GM23248 (cell line): ENCODE measurements at places on chromosomes 16 and 17. TPM values are rescaled to one million over a fixed set of nuclear protein-coding genes. Genes with fewer than 3 reads are reported as not detected.

GRCh38 chr16:10852948-10853347 lies 24.1 kb upstream of the CIITA start:
- DNase-seq, result no peak

GRCh38 chr17:50219342-50219741 lies 17.9 kb upstream of the COL1A1 start:
- peak; percentile 92 for DNase-seq

DNA sequence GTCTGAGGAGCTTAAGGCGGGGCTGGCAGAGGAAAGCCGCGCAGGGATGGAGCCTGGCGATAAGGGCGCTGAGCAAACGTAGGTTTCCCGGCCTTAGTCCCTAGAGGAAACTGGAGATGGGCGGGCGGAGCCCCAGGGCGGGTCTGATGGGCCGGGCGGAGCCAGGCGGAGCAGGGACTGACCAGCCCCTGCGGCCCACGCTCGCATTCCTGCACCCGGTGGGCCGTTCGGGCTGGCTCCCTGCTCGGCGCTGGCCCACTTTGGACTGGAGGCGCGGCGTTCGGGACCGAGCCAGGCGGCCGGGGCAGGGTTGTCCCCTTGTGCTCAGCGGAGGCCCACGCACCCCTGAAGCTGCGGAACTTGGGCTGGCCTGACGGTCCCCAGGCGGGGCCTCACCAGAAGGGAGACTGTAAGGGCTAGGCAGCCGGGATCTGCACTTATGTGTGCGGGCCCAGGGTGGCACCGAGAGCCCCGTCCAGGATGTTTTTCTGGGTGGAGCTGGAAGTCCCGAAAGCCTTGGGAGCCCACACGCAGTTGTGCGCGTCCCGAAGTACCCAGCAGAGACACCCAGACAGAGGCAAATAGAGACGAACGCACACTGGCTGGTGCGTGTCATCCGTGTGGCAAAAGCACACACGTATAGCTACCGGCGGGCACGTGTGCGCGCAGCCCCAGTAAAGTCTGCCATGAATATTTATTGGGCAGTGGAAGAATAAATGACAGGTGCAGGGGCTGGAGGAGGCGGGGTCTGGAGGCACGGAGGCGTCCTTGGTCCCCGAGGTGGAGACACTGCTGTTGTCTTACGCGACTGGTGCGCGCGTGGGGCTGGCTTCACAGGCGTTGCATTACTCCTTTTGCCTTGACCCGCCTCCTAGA lies 1.4 kb downstream of the PYDC1 start:
- peak; percentile 76 for DNase-seq

DNA sequence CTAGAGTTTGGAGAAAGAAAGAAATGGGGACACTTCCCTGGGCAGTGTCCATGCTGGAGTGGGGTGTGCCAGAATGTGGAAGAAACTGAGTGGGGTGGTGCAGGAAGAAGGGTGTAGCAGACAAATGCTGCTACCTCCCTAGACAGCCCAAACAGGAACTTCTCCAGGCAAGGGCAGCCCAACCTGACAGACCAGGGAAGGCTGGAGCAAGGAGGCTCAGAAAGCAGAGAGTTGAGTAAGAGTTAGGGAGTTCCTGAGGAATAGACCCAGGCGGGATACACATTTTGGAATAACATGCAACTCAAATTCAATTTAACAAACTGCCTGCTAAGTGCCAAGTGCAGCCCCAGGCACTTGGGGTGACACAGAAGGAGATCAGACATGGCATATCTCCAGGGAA lies 1.0 kb upstream of the MYO18A start:
- no peak for DNase-seq

- DNase-seq, result peak; percentile 76
Measured at GRCh38 chr17:19747829-19748806, at the start of gene ALDH3A1. ALDH3A1 (minus strand) TSS chr17:19748298; CDS start chr17:19745129, 3,169 bp downstream.

GRCh38 chr16:57019746-57020145 lies 30.4 kb downstream of the NLRC5 start:
- peak; percentile 40 for DNase-seq

- no peak for DNase-seq
Measured at GRCh38 chr16:84899414-84899813, 79.6 kb downstream of the CRISPLD2 start.

- no peak for DNase-seq
Measured at GRCh38 chr17:63515426-63515825, 7.7 kb upstream of the KCNH6 start.

DNA sequence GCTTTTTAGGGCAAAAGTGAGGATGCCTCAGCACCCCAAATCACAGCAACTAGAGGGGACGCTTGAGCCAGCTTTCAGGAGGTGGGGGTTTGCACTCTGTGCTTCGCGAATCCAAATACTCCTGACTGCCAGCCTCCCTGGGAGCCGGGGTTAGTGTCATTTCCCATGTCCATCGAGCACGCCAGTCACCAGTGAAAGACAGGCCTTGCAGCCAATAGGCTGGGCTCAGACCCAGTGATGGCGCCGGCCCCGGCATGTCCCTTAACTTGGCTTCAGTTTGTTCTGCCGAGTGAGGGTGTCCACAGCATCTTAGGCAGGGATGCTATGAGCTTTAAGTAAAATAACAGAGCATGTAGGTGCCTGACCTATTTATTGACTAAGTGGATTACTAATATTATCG lies 50.9 kb upstream of the CDC42EP4 start:
- DNase-seq, result no peak

WNT3 gene
- total RNA-seq, result 1.5 and 3.0 TPM in 2 replicates
